Stimulated activated CD4-positive, alpha-beta T cell treated with anti-CD3 and anti-CD28 coated beads, TNF-alpha, amount 100 ng/mL, for 1 hour (primary cell): ENCODE measurements at places on chromosomes 1 and 21.

DNA sequence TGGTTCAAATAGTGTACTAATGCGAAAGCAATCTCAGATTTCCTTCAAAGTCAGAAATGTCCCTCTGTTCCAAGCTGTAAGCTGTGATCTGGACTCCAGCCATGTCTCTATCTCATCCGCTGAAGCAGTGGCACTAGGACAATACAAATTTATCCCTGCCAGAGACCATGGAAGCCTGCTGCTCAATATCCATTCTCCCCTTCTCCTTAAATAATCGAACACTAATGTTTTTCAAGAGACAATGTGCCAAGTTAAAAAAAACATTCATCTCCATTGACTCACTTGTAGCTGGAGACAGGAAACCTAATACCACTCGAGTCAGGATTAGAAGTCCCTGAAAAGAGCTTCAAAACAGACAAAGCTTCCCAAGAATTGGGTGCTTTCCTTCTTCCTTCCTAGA, 38.5 kb upstream of the PGBD5 start:
- no peak for DNase-seq

DNA sequence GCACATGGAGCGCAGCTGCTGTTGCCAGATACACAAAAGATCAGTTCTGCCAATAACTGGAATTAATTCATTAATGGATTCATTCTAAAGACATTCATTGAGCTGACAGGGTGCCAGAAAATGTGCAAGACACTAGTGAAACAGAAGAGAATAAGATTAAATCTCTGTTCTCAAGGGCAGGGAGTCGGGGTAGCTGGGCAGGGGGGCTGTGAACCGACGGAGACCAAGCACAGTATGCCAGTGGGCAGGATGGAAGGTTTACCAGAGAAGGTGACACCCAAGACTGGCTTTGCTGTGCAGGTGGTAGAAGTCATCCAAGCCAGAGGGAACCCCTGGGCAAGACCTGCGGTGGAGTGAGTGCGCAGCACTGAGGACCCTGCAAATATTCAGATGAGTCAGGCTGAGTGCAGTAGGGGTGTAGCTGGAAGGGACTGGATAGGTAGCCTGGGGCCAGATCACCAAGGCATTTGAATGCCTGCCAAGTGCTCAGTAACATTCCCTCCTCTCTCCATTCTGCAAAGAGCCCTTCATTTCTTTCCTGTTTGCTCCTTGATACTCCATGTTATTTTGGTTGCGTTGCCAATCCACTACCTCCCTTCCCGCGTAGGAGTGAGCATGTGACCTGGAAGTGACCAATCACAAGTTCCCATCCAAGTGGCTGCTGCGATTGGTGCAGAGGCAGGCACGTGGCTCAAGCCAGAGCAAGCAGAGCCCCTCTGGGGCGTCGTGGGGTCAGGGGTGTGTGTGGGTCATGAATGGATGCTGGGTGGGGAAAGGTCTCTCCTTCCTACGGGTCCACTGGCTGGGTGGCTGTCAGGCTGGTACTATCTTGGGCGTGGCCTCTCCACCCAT, 413.1 kb downstream of the PTPRU start:
- no peak for DNase-seq

DNA sequence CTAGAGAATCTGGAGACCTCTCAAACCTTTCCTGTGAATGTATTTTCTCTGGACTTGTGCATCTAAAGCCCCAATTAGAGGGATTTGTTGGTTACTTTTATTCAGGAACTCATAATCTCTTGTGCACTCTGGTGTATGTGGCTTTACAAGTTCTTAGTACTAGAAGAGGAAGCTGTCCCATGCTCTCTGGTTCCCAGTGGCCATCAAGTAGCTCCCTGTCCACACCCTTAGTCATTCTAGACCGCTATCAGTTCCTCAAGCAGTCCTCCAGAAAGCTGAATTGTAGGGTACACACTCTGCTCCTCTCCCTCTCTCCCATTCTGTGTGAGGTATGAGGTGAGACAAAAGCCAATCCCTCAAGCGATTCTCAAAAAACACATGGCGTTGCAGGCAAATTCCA, 470.3 kb downstream of the PTPRC start:
- no peak for DNase-seq

DNA sequence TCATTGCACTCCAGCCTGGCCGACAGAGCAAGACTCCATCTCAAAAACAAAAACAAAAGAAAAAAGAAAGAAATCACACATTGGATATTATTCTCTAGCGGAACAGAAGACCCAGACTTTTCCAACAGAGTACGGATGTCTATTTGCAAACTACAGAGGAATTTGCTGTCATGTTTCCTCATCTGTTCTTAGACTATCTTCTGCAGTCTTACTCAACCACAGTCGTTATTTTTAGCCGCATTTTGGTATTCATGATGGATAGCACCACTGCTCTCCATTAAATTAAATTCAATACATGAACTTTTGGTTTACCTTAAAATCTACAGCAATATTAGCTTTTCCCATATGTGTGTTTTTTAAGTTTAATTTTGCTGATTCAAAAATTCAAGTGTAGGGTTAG, 14.2 kb upstream of the HEATR1 start:
- DNase-seq = no peak

GRCh38 chr1:197798492-197798891, 23.2 kb upstream of the DENND1B start:
- no peak for DNase-seq

GRCh38 chr1:8116894-8117264, 90.8 kb upstream of the ERRFI1 start:
- no peak for DNase-seq

- no peak for DNase-seq
These were observed 12.5 kb upstream of the PTPN14 start for GRCh38 chr1:214563881-214564280.

- peak; percentile 39 for DNase-seq
These were observed 432 bp downstream of the AKT3 start for GRCh38 chr1:243849421-243850201.

- DNase-seq = no peak
These were observed 1.2 kb upstream of the HPCAL4 start for GRCh38 chr1:39692152-39693074.

DNA sequence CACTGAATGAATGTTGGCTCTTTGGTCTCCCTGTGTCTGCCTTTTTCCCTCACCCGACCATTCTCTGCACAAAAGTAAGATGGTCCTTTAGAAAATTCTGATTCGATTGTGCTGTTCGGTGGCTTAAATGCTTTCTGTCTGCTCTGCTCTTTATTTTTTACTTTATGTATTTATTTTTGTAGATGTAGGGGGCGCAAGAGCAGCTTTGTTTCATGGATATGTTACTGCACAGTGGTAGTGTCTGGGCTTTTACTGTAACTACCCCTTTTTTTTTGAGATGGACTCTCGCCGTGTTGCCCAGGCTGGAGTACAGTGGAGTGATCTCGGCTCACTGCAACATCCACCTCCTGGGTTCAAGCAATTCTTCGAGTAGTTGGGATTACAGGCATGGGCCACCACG, 15.7 kb downstream of the NLRP3 start:
- DNase-seq = no peak

GRCh38 chr21:25637851-25638659, 1.0 kb upstream of the JAM2 start:
- no peak for DNase-seq

- no peak for DNase-seq
These were observed 3.4 kb downstream of the LHX9 start for GRCh38 chr1:197920414-197921117.

DNA sequence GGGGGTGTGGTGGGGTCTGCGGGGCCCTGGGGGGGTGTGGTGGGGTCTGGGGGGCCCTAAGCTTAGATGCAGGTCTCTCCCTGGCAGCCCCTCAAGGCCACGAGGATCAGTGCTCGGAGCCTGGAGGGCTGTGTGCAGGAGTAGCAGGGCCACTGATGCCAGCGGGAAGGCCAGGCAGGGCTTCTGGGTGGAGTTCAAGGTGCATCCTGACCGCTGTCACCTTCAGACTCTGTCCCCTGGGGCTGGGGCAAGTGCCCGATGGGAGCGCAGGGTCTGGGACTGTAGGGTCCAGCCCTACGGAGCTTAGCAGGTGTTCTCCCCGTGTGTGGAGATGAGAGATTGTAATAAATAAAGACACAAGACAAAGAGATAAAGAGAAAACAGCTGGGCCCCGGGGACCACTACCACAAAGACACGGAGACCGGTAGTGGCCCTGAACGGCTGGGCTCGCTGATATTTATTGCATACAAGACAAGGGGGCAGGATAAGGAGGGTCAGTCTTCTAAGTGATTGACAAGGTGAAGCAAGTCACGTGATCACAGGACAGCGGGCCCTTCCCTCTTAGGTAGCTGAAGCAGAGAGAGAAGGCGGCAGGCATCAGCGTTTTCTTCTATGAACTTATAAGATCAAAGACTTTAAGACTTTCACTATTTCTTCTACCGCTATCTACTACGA, 8.7 kb downstream of the RNF223 start:
- DNase-seq = no peak

- DNase-seq = no peak
These were observed 74.5 kb downstream of the HIVEP3 start for GRCh38 chr1:41844255-41844654.

GRCh38 chr1:219188331-219188803, 14.7 kb downstream of the LYPLAL1 start:
- DNase-seq = no peak

- no peak for DNase-seq
These were observed 37.3 kb downstream of the CHAF1B start for GRCh38 chr21:36422279-36423098.

DNA sequence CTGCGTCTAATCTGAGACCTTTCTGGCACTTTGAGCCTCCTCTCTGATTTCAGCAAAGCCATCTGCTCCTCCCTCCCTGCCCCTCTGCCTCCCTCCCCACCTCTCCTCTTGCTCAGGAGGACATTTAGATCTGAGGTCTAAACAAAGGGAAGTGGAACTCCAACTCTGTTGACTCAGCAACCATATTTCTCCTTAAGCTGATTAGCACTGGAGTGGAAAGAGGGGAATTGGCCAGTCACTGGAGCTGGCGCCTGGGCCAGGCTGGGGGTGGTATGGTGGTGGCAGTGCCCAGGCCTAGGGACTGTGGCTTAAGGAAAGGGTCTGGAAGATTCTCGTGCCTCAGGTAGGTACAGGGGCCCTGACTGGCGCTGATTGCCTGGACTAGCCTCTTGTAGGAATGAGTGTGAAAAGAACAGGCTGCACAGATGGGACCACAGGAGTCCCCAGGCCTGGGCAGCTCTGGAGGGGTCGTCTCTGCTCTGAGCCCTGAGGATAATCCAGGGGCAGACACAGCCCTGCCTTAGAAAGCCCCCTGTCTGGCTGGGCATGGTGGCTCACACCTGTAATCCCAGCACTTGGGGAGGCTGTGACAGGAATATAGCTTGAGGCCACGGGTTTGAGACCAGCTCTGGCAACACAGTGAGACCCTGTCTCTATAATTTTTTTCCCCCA, 11.9 kb downstream of the SH2D2A start:
- no peak for DNase-seq

DNA sequence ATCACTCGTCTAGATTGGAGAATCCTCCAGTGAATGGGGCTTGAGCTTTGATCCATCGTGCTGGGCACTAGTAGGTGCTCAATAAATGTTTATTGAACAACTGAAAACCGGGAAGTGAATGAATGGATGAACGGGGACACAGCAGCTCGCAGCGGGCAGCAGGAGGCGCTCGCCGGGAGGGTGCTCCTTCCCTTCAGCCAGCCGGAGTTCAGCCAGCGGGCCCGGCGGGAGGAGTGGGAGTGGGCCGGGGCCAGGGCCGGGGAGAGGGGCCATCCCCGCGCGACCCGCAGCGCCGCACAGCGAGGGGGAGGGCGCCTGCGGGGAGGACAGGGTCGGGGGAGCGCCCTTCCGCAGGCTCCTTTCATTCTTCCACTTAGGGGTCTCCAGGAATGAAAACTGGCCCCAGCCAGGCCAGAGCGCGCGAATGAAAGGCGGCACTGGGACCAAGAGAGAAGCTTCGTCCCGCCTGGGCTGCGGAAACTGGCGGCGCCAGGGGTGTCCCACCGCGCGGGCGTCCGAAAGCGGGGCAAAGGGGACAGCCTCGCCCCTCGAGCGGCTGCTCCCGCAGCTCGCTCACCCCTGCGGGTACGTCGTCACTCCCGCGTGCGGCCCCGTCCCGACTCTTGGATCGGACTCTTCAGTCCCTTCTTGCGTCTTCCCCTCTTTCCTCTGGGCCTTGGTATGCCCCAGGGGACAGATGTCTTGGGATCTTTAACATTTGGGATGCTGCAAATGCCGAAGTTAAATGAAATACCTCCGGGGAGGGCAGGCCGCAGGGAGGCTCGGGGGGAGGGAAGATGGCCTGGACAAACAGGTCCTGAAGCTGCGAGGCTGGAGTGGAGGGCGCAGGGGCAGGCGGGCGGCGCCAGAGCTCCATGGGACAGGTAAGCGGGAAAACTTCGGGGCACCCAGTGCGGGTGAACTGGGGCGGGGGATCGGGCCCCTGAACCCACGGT, 3.6 kb upstream of the INAVA start:
- DNase-seq = no peak

- no peak for DNase-seq
These were observed 286.6 kb upstream of the FMN2 start for GRCh38 chr1:239805042-239805441.

DNA sequence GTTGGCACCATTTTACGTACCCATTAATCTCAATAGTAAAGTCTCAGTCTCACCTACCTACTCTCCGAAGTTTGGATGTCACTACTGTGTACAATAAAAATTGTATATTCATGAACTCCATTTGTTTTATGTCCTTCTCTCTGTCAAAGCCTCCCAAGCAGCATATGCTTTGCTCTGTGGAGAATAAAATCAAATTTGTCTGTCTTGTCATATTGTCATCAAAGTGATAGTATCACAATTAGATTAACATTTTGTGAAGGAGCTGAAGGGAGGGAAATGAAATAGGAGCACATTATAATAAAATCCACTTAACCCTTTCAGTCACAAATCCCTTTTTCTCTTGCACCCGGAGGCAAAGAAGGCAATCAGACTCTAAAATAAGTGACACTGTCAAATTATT, 177.1 kb upstream of the RRP15 start:
- DNase-seq = no peak

- DNase-seq = no peak
These were observed 13.9 kb downstream of the FAM151A start for GRCh38 chr1:54609301-54609921.

- no peak for DNase-seq
These were observed 1.4 kb downstream of the IFFO2 start for GRCh38 chr1:18955131-18955440.

DNA sequence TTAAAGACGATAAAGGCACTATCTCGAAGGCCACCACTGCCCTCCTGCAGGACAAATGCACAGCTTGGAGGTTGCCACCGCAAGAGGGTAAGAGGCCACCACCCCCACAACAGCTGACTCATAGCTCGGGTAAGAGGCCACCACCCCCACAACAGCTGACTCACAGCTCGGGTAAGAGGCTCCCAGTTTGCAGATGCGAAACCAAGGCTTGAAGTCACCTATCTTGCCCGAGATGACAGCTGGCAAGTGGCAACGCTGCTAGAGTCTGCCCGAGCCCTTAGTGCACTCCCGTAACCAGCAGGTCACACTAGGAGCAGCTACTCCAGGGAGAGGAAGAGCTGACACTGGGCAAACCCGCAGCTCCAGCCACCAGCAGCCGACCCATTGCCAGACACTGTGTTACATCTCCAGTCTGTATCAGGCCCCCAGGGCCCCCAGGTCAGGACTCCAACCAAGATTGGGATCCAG, 17.1 kb upstream of the SPSB1 start:
- peak; percentile 15 for DNase-seq

GRCh38 chr1:245579881-245580280, 425.1 kb downstream of the KIF26B start:
- no peak for DNase-seq
